ENCODE measurements at places on chromosomes 6 and 20.

GRCh38 chr6:110488606-110489190 lies 12.3 kb upstream of the SLC22A16 start:
- DNase-seq: no peak

- no peak for DNase-seq
Measured at GRCh38 chr20:32067234-32067821, 15.3 kb downstream of the HCK start.

GRCh38 chr6:42217519-42218367 lies at the start of gene MRPS10:
Gene MRPS10, minus strand, starts transcription at chr6:42217861. Its CDS starts 12 bp downstream, at chr6:42217849.
- peak; percentile 80 for DNase-seq

- DNase-seq: no peak
Measured at GRCh38 chr6:7974938-7975763, 64.6 kb upstream of the TXNDC5 start.

DNA sequence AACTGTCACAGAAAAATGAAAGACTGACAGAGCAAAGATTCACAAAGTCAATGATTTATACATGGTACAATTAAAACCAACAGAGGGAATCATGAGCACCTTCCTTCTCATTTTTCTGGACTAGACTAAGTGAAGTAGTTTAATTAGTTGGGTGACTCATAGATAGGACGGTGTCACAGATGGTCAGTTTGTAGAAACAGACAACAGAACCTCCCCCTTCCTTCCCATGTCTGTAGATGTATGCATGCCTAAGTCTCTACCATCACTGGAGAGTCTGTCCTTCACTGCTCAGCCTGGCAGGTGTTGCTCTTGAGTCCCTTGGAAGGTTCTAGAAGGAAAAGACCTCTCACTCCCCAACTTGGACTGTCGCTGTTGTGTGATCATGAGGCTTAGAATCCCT lies 75.4 kb upstream of the EEF1E1 start:
- no peak for DNase-seq

- DNase-seq: no peak
Measured at GRCh38 chr20:420721-421574, 12.8 kb downstream of the RBCK1 start.

- no peak for DNase-seq
Measured at GRCh38 chr6:156262014-156262413, 515.2 kb upstream of the ARID1B start.

- no peak for DNase-seq
Measured at GRCh38 chr6:44399991-44400390, 12.5 kb downstream of the CDC5L start.

GRCh38 chr6:25130518-25130917 lies 148.7 kb upstream of the CARMIL1 start:
- no peak for DNase-seq

DNA sequence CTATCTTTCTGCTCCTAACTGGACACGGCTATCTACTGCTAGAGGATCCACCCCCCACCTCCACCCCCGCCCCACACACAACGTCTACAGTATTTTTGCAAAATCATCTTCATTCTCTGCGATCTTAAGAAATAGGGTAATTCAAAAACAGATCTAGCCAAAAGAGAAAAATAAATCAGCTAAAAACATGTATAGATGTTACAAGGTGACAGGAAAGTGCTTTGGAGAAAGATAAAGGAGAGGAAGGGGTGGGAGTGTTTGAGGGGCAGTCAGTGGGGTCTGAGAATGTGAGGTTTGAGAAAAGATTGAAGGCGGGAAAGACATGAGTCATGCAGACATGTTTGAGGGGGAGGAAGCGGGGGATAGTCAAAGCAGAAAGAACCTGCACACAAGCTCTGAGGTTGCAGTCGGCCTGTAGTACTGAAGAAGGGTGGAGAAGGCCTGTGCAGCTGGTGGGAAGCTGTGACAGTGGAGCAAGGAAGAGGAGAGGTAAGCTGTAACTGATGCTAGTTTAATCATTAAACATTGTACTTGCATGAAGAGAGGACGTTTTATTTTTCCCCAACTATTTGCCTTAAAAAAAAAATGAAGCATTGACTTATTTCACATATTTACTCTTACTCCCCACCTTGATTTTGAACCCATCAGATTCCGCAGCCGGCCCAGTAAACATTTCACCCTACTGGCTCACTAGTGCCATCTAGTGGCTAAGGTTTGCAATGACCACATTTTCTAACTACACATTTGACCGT lies 332.6 kb downstream of the ADGRB3 start:
- DNase-seq: no peak

GRCh38 chr6:170505306-170505705 lies 47.8 kb downstream of the PSMB1 start:
- no peak for DNase-seq

- no peak for DNase-seq
Measured at GRCh38 chr6:169789146-169789943, 37.9 kb downstream of the ERMARD start.

- DNase-seq: no peak
Measured at GRCh38 chr6:113522376-113522775, 334.8 kb upstream of the MARCKS start.

GRCh38 chr20:40728996-40729395 lies 40.0 kb upstream of the MAFB start:
- no peak for DNase-seq

DNA sequence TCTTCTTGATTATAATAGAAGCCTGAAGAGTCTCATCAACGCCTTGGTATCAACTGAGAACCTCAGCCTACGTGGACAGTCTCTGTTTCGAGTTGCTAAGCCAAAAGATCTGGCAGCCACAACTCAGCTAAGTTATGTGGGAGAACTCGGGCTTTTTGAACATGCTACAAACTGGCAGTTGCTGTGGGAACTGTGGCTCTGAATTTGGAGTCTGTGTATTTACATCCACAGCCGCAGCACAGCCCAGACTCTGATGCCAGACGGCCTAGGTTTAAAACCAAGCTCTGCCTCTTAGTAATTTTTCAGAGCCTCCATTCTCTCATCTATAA lies 35.8 kb downstream of the RIPOR2 start:
- DNase-seq: no peak

GRCh38 chr6:53896196-53896595 lies 101.4 kb downstream of the LRRC1 start:
- DNase-seq: no peak

DNA sequence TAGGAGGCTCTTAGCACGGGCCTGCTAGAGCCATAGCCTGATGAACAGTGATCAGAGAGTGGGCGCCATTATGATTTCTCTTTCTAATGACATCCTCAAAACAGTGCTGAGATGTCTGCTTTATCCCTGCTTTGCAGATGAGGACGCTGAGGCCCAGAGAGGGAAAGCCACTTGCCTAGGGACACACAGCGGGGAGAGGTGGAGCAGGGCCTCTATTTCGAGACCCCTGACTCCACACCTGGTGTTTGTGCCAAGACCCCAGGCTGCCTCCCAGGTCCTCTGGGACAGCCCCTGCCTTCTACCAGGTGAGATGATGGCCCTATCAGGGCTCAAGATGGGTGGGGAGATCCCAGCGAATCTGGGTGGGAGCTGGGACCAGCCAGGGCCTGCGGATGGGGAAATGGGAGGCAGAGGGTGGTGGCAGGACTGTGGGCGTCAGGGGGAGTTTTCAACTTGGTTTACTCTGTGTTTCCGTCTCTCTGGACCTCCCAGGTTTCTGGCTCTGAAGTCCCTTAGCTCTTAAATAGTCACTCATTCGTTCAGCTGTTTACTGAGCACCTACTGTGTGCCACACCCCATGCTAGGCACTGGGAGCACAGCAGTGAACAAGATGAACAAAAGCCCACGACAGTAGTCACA lies 36.7 kb downstream of the SRC start:
- no peak for DNase-seq

DNA sequence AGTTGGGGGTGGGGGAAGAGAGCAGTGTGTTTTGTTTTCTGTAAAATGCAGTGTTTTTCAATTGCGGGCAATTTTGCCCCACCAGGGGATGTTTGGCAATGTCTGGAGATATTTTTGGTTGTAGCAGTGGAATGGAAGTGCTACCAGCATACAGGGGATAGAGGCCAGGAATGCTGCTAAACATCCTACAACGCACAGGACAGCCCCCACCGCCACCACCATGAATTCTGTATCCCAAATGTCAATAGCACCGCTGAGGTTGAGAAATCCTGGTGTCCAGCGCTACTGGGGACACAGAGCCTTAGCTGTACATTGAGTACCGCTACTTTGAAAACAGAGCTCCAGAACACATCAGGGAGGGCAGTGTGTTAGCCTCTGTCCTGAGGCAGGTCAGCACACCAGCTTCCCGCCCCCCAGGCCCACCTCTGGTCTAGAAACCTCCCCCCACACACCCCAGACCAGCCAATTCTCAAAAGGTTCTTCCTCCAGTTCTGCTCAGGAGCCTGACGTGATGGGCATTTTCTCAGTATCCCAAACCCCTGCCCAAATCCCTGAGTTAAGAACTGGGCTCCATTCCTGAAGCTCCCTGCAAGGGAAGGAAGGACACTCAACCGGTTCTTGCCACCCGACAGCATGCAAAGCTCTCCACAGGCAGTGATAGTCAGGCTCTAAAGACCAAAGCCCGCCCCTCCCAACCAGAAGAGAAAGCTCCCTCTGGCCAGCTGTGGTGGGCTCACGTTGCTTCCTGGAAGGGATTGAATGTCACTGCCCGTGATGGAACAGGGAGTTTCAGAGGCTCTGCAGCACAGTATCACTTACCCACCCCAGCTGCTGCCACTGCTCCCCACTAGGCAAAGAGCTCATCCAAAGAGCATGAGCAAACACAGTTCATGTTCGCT lies 321.5 kb upstream of the JARID2 start:
- DNase-seq: no peak

DNA sequence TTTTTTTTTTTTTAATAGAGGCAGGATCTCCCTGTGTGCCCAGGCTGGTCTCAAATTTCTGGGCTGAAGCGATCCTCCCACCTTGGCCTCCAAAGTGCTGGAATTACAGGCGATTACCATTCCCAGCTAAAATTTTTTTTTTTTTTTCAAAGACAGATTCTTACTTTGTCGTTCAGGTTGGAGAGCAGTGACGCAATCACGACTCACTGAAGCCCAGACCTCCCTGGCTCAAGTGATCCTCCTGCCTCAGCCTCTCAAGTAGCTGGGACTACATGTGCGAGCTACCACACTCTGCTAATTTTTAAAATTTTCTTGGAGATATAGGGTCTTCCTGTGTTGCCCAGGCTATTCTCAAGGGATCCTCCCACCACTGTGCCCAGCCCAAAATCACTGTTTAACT lies 58.0 kb upstream of the MYO6 start:
- no peak for DNase-seq

- DNase-seq: no peak
Measured at GRCh38 chr6:36139431-36139830, 9.1 kb downstream of the MAPK13 start.

DNA sequence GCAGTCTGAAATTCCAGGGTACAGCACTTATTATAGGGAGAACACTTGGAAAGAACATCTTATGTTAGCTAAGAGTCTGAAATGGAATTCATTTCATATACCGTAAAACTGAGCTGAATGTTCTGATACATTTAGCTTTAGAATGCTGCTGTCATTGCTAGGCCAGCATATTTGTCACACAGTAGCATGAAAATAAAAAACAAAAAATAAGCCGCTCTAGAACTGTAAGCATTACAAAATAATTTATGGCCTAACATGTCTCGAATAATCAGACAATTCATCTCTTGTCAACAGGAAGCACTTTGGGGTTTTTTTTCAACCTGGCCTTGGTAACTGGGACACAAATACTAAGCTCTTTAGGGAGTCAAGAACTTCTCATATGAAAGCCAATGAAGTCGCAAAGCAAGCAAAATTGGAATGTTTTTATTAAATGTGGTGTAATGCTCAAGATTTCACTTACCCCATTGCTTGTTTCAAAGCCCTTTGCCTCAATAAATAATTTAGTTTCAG lies 115.7 kb downstream of the PHACTR1 start:
- DNase-seq: no peak

- DNase-seq: no peak
Measured at GRCh38 chr6:25564943-25565342, 87.1 kb upstream of the SCGN start.

- DNase-seq: no peak
Measured at GRCh38 chr6:53339424-53339823, 9.3 kb downstream of the ELOVL5 start.

GRCh38 chr6:135132776-135133175 lies 48.3 kb upstream of the MYB start:
- DNase-seq: no peak

GRCh38 chr6:43368259-43369160 lies 937 bp downstream of the ZNF318 start:
- DNase-seq: no peak

Measured in stimulated activated CD8-positive, alpha-beta memory T cell treated with anti-CD3 and anti-CD28 coated beads, Interleukin-4, amount 100 ng/mL, for 4 hours (primary cell).